ENCODE measurements at places on chromosomes 11 and 22. TPM values are rescaled to one million over a fixed set of nuclear protein-coding genes. Genes with fewer than 3 reads are reported as not detected.

The TEX54 gene
- 0.65 TPM for total RNA-seq

The P2RY6 gene
- 0.20 TPM for total RNA-seq

GRCh38 chr11:119828006-119828405 is 99.0 kb upstream of the NECTIN1 start:
- DNase-seq, result no peak
- peaks cover 4% of the 10 kb centered on the region for H3K36me3 ChIP-seq
- peaks cover 3% of the 10 kb centered on the region for H3K4me1 ChIP-seq
- peaks cover 36% of the 10 kb centered on the region for H3K27me3 ChIP-seq
- no peak overlapping the region for H3K4me3 ChIP-seq

The MS4A7 gene
- not detected for total RNA-seq

The SPON1 gene
- not detected for total RNA-seq

The CAPRIN1 gene
- 205 TPM for total RNA-seq

DNA sequence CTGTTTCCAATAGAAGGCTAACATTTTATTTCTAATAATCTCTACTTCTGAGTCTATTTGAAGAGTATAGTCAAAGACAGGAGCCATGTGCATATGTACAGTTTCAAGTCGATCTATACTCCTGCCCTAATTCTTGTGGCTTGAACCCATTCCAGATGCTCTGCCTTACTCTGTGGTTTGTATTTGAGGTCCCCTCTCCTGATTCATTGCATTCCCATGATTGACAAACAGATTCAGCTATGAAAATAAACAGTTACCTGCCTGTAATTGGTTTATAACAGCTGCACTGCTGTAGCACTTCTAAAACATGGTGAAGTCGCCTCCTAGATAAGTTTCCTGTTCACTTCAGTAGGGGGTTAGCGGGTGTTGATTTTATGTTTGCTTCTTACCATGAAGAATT is 138.7 kb downstream of the SOX6 start:
- H3K27ac ChIP-seq, result no peak overlapping the region
- no peaks in the 10 kb centered on the region for H3K36me3 ChIP-seq

The MN1 gene
- total RNA-seq, result 119 TPM

GRCh38 chr11:84255483-84255882 is 969.3 kb upstream of the CCDC90B start:
- H3K4me3 ChIP-seq, result no peak overlapping the region
- DNase-seq, result no peak
- no peak overlapping the region for H3K27ac ChIP-seq
- no peaks in the 10 kb centered on the region for H3K4me1 ChIP-seq
- peaks cover 1% of the 10 kb centered on the region for H3K27me3 ChIP-seq
